ENCODE measurements at places on chromosomes 12 and 14.

GRCh38 chr14:69573205-69573830 is 1.4 kb downstream of the CCDC177 start:
- no peak for DNase-seq

DNA sequence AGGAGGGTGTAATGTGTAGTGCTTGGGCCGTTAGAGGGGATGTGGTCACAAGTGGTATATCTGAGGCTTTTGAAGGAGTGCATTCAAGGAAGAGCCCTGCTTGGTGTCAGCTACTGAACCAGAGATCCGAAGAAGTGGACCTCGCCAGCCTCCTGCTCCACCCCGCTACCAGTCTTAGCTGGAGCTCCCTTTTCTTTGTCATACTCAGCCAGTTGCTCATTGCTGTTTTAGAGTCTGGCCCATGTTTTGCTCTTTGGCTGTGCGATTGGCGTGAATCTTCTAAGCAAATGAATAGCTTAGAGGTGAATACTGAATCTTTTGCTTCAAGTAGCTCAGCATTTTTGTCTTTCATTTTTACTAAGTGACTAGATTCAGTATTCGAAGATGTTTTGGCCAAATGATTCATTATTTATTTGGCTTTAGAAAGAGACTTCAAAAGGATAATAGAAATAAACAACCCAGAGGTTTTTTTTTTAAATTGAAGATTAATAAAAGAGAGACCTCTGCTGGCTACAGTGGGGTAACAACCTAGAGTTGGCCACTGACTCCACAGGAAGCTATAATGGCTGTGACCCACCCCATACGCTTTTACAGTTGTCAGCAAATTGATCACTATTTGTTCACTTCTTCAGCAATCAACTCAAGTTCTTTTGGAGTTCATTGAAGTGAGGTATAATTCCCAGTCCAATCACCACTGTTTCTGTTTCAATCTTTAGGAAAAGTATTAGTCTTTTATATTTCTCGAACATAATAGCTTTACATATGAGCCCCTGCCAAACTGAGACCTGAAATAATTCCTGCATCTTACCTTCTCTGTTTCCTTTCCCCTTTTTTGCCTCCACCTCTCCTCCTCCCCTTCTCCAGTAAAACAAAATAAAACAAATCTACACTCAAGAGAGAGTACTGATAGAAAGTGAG is 19.9 kb downstream of the CDKN1B start:
- peak; percentile 85 for DNase-seq

- peak; percentile 19 for DNase-seq
Observed at GRCh38 chr12:100566887-100567637, 6.4 kb upstream of the GAS2L3 start.

- DNase-seq: no peak
Observed at GRCh38 chr14:93331728-93332396, 974 bp downstream of the BTBD7 start.

DNA sequence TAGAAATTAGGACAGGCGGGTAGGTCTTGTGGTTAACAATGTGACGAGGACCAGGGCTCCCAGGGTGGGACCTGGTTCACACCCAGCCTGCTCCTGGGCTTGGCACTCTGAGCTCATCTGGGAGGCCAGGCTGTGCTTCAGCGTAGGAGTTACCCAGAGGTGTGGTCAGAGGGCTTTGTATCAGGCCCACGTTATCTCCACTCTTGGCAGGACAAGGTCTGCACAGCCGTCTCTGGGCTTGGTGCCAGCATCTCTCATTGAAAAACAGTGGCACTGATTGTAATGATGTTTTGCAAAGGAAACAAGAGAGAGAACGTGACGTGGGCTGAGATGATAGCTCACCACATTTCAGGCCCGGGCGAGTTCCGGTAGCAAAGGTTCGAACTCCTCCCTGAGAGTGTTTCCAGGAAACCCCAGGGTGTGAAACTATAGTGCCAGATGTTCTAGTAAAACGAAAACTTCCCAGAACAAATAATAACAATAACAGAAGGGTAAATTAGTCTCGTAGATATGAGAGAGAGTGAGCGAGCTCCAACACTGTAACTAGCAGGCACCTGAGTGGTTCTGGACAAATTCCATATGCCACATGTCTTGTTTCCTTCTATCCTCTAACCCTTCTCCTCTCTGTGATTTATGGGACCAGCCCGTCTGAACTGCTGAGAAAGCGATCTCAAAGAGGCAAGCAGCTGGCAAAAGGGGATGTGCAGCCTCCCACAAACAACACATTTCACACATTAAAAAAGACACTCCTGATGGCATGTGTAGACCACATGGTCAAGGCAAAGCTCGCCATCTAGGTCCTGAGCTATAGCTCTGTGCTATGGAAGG is 227.3 kb downstream of the KTN1 start:
- DNase-seq: peak; percentile 27

- no peak for DNase-seq
Observed at GRCh38 chr12:576615-577110, 86.6 kb downstream of the NINJ2 start.

GRCh38 chr12:18275981-18276380 is 14.7 kb downstream of the PIK3C2G start:
- peak; percentile 70 for DNase-seq

DNA sequence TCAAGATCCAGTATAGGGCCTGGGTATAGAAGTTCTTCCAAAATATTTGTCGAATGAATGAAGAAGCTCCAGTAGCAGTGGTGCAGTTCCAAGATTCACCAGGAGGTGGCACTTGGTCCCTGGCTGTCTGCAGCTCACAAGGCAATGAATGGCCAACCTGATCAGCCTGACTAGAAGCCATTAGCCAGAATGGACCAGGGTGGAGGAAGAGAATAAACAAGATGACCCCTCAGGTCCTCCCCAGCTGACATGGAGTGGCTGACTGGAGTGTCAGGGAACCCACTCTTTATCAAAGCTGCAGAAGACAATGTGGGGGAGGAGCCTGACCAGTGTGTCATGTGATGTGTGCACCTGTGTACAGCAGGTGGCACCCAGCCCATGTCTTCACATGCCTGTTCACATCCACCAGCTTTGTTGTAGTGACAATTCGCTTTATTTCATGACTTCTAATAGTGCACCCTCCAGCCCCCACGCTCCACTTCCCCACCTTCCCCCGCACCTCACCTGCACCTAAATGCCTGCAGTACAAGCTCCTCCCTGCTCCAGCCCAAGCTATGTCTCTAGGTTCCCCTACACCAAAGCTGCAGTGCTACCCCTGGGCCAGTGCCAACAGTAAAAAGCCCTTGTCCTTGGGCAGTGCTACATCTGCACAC is 3.0 kb downstream of the LTBP2 start:
- DNase-seq: peak; percentile 85

GRCh38 chr12:15880721-15881120 is 1.5 kb upstream of the STRAP start:
- no peak for DNase-seq

DNA sequence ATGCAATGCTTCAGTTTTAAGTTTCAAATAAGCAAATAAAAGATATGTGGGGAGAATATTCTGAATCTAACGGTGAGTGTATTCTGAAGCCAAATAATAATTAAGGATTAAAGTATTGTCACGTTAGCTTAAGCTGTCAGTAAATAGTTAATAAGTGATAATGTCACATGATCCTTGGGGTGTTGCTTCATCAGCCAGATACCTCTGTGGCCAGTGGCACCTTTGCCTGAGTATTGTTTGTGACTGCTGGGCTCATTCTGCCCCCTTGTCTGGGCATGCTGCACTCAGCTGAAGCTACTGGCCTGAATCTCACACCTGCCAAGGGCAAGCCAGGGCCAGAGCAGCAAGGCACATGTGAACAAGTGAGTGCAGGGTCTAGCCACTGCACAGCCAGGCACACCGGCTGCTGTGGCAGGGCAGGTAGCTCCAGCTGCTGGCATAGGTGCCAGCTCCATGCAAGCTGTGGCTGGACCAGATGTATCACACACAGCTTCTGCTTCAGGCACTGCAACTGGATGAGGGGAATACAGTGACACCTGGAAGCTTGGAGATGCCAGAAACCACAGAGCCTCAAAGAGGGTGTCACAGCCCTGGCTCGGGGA is 739.7 kb downstream of the SLC6A15 start:
- no peak for DNase-seq

DNA sequence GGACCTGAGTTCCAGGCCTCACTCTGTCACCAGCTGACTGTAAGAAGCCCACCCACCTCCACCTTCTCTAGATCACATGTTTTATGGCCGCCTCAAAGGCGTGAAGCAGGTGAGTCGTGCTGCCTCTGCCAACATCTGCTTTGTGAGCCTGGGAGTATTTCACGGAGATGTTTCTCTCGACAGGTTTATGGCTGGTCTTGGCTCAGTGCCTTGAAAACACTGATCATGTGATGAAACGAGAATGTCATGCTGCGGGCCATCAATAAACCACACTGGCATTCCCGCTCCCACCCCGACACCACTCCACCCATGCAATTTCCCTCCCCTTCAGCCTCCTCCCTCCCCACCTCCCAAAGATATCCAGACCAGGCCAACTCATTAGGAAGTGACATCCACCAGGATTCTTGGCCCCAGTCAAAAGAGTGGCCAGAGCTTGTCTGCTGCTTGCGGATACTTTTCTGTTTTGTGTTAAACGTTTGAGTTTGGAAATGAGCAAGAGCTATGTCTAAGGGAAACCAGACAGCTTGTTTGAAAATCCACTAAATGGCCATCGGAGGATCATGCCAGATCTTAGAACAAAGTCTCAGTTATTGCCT is 53.8 kb upstream of the NTF3 start:
- no peak for DNase-seq

DNA sequence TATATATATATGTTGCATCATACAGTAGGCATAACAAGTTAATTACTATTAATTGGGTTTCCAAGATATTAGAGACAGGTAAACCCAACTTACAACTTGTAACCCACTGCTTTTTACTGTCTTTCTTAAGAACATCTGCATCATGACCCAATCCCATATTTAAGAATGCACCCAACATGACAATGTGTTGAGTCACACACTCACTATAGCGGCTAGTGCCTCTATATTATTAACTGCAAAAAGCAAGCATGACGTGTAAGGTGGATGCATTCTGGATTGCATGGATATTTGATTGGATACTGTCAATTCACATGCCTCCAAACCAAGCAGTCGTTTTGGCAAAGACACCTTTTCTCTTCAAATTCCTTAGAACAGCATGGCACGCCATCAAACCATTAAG is 68.2 kb downstream of the KSR2 start:
- DNase-seq: peak; percentile 88

GRCh38 chr12:19706936-19707335 is 267.6 kb downstream of the AEBP2 start:
- DNase-seq: peak; percentile 13

GRCh38 chr14:62667421-62667914 is 377.8 kb downstream of the KCNH5 start:
- DNase-seq: no peak

GRCh38 chr12:65121956-65122469 is 908 bp upstream of the WIF1 start:
- no peak for DNase-seq

GRCh38 chr12:7008864-7009263 is 9.4 kb downstream of the LPCAT3 start:
- DNase-seq: no peak

- DNase-seq: peak; percentile 35
Observed at GRCh38 chr12:67025543-67026114, 243.5 kb upstream of the CAND1 start.

- no peak for DNase-seq
Observed at GRCh38 chr12:109199324-109199723, 82.9 kb downstream of the ACACB start.

Data from EL (cell line).